CD4-positive, alpha-beta T cell (primary cell): ENCODE measurements at places on chromosomes 6 and 20. TPM values are rescaled to one million over a fixed set of nuclear protein-coding genes. Genes with fewer than 3 reads are reported as not detected.

The NKX2-4 gene
- not detected for total RNA-seq

GRCh38 chr20:4041748-4042411, 26.5 kb upstream of the RNF24 start:
- peaks cover 25% of the 10 kb centered on the region for H3K4me1 ChIP-seq
- no peaks in the 10 kb centered on the region for H3K36me3 ChIP-seq
- no peak overlapping the region for H3K27ac ChIP-seq
- no peak overlapping the region for H3K4me3 ChIP-seq
- DNase-seq, result no peak

DNA sequence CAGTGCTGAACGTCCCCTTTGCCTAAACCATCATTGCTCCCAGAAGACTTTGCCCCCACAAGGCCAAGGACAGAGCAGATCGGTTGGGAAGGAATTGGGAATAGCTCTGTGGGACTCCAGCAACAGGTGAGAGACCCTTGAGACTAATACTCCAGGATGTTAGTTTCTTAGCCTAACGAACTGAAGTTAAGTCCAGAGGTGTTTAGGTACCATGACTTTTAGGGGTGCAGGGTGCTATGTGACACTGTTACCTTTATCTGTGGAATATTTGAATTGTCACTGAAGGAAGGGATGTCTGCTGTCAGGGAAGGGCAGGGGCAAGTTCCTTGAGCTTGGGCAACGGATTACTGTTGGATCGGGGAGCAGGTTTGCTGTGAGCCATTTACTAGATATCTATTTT, 1.9 kb downstream of the BLCAP start:
- H3K36me3 ChIP-seq, result peaks cover 6% of the 10 kb centered on the region
- no peaks in the 10 kb centered on the region for H3K27me3 ChIP-seq
- no peak overlapping the region for H3K4me3 ChIP-seq
- H3K4me1 ChIP-seq, result peaks cover 59% of the 10 kb centered on the region
- no peak for DNase-seq

- H3K4me3 ChIP-seq, result no peak overlapping the region
- DNase-seq, result no peak
- no peaks in the 10 kb centered on the region for H3K36me3 ChIP-seq
- no peak overlapping the region for H3K27ac ChIP-seq
- peaks cover 46% of the 10 kb centered on the region for H3K4me1 ChIP-seq
Observed at GRCh38 chr20:50343125-50343489, 152.5 kb downstream of the CEBPB start.

- H3K4me3 ChIP-seq, result no peak overlapping the region
- no peaks in the 10 kb centered on the region for H3K27me3 ChIP-seq
- no peak overlapping the region for H3K27ac ChIP-seq
Observed at GRCh38 chr6:168524571-168525001, 83.6 kb downstream of the SMOC2 start.

DNA sequence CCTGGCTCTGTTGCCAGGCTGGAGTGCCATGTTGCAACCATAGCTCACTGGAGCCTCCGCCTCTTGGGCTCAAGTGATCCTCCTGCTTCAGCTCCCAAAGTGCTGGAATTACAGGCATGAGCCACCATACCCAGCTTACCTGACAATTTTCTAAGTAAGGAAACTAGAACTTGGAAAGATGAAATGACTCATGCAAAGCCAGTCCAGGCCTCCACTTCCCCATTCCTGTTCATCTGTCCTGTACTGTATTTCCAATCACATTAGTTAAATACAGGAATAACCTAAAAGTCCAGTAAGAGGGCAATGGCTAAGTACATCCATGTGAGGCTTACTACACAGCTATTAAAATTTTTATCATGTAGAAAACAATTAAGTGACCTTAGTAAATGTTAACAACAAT, 8.3 kb upstream of the ADGB start:
- no peak overlapping the region for H3K4me3 ChIP-seq
- H3K36me3 ChIP-seq, result no peaks in the 10 kb centered on the region
- no peak overlapping the region for H3K27ac ChIP-seq

GRCh38 chr20:2026004-2026403, 32.1 kb upstream of the PDYN start:
- H3K27ac ChIP-seq, result no peak overlapping the region
- no peak for DNase-seq
- H3K36me3 ChIP-seq, result no peaks in the 10 kb centered on the region
- no peaks in the 10 kb centered on the region for H3K27me3 ChIP-seq

- H3K4me3 ChIP-seq, result no peak overlapping the region
- H3K27ac ChIP-seq, result no peak overlapping the region
- H3K36me3 ChIP-seq, result peaks cover 9% of the 10 kb centered on the region
- H3K4me1 ChIP-seq, result no peaks in the 10 kb centered on the region
- no peak for DNase-seq
- H3K27me3 ChIP-seq, result no peaks in the 10 kb centered on the region
Observed at GRCh38 chr6:47512872-47513271, 35.3 kb downstream of the CD2AP start.

GRCh38 chr20:24960302-24960801, 11.3 kb downstream of the CST7 start:
- H3K4me1 ChIP-seq, result peaks cover 52% of the 10 kb centered on the region
- H3K27ac ChIP-seq, result peak overlapping the region; percentile 81
- DNase-seq, result no peak
- H3K4me3 ChIP-seq, result no peak overlapping the region
- peaks cover 76% of the 10 kb centered on the region for H3K36me3 ChIP-seq

DNA sequence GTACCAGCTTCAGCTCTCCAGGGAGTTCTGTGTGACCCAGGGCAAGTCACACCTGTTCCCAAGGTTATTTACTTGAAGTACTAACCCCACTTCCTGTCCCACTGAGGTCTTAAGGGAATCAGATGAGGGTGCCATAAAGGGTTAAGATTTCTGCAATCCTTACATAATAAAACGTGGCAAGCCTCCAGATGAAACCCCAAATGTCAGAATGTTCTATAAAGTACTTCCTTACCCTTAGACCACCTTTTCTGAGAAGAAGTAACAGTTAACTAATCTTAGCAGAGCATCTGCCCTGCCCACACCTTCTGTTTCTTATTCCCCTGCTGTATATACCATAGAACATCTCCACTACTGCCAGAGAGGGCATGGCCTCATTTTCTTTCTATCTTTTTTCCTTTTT, 6.0 kb upstream of the AVP start:
- H3K27ac ChIP-seq, result no peak overlapping the region
- H3K4me3 ChIP-seq, result no peak overlapping the region
- H3K27me3 ChIP-seq, result peaks cover 11% of the 10 kb centered on the region
- no peak for DNase-seq

DNA sequence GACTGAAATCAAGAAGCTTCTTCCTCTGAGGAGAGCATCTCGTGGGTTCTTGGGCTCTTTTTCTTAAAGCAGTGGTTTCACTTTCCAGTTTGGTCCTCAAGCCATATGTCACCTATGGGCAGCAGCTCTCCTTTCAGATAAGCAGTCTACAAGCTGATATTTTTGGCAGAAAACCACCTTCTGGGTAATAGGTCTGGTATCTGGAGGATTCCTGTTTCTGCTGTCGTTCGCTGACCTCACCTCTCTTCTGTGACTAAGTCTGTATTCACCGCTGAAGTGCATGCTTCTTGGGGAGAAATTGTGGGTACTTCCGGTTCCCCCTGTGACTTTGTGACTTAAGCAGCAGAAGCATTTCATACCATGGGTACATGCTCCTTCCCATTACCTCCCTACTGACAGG, 193.6 kb downstream of the EDN1 start:
- no peaks in the 10 kb centered on the region for H3K27me3 ChIP-seq
- no peaks in the 10 kb centered on the region for H3K36me3 ChIP-seq
- H3K27ac ChIP-seq, result no peak overlapping the region
- no peaks in the 10 kb centered on the region for H3K4me1 ChIP-seq

DNA sequence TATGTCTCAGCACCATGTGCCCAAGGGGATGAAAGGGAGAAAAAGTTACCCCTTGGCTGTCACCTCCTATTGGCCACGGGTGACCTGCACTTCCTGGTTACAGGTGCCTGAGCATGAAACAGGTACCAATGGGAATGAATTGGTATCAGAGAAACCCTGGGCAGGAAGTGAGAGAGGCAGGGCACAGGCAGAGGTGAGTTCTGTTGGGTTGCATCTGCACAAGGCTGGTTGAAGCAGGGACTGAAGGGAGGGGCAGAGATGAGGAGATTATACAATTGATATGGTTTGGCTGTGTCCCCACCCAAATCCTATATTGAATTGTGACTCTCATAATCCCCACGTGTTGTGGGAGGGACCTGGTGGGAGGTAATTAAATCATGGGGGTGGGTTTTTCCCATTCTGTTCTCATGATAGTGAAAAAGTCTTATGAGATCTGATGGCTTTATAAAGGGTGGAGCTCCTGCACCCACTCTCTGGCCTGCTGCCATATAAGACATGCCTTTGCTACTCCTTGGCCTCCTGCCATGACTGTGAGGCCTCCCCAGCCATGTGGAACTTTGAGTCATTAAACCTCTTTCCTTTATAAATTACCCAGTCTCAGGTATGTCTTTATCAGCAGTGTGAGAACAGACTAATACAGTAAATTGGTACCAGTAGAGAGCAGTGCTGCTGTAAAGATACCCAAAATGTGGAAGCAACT, 291.8 kb downstream of the LRFN2 start:
- no peak for DNase-seq
- peaks cover 8% of the 10 kb centered on the region for H3K27me3 ChIP-seq
- H3K4me3 ChIP-seq, result no peak overlapping the region
- H3K36me3 ChIP-seq, result no peaks in the 10 kb centered on the region
